ENCODE measurements at places on chromosomes 5 and 9.

GRCh38 chr5:141928051-141928450, 4.4 kb downstream of the DELE1 start:
- no peak for DNase-seq

DNA sequence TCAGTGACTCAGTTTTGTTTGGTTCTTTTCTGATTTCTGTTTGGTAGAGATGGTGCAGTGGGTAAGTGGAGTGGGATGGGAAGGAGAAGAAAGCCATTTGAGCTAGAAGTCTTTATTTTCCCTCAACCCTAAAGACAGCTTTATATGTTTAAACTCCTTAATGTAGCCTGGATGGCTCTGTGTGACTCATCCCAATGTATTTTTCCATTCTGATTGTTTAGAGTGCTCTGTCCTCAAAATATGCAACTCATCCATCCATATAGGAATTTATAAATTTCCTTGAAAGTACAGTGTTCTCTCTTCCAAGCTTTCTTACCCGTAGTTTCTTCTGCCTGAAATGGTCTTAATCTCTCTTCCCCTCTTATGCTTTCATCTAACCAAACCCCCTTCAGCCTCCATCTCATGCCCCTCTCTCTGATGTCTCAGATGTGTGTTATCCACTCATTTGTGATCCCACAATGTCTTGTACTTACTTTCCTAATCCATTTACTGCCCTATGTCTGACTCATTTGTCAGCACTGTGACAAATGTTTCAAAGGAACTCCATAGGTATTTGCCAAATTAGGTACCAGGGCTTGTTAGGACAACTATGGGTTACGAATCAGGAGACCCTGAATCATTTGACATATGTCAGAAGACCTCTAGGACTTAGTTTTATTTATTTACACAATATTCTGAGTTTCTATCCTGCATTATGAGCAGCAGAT, 217.5 kb upstream of the SGCD start:
- no peak for DNase-seq

DNA sequence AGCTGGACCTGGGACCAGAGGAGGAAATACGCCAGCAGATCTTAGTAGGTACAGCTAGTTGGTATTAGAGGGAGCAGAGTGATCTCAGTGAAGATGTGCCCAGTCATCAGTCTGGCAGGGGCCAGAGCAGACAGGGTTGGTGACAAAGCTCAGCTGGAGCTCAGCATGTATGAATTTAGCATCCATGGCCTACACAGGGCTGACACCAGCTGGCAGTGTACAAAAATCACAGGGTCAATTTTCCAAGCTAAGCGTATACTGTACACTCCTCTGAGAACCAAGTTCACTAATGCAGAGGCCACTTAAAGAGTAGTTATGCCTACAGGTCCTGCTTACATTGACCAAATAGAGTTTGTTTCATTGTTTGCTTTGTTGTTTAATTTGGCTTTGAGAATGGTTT, 146.6 kb downstream of the SLC24A2 start:
- DNase-seq: no peak

DNA sequence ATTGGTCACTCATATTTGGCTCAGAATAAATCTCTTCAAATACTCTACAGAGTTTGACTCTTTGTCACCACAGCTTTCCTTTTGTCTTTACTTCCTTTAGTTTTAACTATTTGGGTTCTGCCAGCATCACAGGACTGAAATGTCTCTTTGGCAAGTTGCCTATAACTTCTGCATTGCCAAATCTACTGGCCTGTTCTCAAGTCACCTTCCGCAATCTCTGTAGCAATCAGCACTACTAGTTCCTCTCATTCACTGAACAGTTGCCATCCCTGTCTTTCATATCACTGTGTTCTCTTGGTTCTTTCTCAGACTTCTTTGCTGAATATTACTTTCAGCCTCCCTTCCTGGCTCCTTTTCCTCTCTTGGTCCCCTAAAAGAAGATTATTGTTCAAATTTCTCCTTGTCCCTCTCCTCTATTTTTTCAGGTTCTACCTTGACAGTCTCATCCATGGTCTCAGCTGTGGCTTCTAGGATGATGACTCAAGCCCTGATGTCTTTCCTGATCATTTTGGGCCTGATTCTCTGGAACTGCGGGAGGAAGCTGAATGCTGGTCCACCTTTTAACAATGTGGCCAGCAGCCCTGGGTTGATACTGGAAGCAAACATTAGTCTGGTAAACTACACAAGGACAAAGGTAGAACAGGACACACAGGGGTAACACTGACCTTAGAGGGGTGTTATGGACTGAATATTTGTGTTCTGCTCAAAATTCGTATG, 44.0 kb upstream of the LIFR start:
- no peak for DNase-seq

- DNase-seq: no peak
Measured at GRCh38 chr5:73122875-73123810, 2.8 kb downstream of the TMEM171 start.

GRCh38 chr5:76351577-76351976, 51.5 kb upstream of the IQGAP2 start:
- DNase-seq: no peak

GRCh38 chr5:109700516-109701153, 10.9 kb downstream of the MAN2A1 start:
- DNase-seq: no peak

DNA sequence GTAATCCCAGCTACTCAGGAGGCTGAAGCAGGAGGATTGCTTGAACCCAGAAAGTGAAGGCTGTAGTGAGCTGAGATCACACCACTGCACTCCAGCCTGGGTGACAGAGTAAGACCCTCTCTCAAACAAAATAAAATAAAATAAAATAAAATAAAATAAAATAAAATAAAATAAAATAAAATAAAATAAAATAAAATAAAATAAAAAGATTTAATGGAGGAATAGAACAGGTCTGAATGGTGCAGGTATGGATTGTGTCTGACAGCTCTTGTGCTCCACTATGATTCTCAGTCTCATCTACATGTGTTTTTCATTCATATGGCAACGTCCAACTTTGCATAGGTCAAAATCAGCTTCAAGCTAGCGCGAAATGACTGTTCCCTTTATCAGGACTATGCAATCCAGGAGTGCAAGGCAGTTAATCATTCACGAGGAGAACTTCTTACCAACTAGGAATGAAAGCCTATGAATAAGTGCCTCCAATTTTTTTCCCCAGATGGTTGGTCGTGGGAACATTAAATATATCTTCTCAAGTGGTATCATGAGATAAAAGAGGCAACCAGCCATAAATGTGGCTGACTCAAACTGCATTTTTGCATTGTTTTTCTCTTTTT, 1392.3 kb upstream of the CDH9 start:
- no peak for DNase-seq

GRCh38 chr5:61617039-61617438, 285.0 kb downstream of the ZSWIM6 start:
- no peak for DNase-seq

DNA sequence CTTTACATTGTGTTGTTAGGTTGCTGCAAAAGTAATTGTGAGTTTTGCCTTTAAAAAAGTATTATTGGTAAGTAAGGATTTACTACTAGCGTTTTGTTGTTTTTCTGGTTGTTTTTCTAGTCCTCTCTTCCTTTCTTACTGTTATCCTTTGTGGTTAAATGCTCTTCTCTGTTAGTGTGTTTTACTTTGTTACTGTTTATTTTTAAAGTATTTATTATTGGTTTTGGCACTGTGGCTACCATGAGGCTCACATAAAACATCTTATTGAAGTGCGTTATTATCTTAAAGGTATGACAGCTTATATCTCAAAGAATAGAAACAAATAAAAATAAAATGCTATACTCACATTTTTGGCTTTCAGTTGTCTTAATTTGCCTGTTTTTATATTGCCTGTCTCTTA, 17.6 kb downstream of the DMXL1 start:
- no peak for DNase-seq

DNA sequence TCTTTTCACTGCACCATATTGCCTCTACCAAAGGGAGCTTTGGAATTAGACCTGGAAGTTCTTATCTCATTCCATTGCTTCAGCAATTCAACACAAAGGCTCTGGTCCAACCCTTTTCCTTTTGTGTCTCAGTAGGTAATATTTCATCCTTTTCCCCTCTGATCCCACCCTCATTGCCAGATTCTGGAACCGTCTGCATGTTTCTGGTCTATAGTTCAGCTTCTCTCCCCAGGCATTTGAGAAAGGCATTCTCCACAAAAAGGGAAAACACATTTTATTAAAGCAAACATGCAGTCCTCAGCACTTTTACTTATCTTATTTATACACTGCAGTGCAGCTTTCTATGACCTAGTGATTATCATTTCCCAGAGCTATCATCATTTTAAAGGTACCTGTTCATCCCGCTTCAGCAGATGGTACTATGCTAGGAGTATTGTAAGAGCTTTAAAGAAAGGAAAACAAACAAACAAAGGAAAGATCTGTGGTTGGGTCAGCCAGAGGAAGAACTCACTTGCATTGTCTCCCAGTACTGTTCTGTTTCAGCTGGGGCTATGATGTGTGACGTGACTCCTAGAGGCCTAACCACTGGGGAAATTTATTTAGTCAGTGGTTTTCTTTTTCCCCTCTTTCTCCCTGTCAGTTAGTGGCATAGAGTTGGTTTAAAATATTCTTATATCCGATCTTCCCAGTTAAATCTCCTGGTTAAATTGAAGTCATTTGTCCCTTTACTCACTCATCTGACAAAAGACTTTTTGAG, 269.2 kb downstream of the TMEM38B start:
- no peak for DNase-seq

GRCh38 chr9:16970321-16970720, 99.9 kb upstream of the BNC2 start:
- no peak for DNase-seq
